ENCODE measurements at places on chromosomes 2 and 18. TPM values are rescaled to one million over a fixed set of nuclear protein-coding genes. Genes with fewer than 3 reads are reported as not detected.

Gene CCDC150
- total RNA-seq = 5.7 TPM

- no peak for DNase-seq
These were observed 194.4 kb downstream of the LPIN1 start for GRCh38 chr2:11940799-11941198.

DNA sequence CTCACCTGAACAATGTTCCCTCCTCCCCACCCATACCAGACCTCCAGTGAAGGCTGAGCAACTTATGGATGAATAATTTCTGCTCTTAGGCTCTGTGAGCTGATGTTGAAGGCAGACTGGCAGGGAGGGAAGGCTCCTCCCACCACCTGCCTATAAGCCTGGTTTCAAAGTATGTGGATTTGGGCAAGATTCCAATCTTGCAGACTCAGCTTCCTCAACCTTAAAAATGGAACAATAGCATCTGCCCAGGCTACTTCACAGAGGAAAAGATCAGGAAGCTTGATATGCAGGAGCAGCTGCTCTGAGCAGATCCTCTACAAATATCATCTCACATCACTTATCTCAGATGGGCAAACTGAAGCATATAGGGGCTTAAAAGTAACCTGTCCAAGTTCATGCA lies 112.2 kb downstream of the ZFP36L2 start:
- no peak for DNase-seq

Gene LOXHD1
- 0.09 TPM for total RNA-seq

Measured in liver (tissue), 10 donors.